ENCODE measurements at places on chromosomes 4 and X.
A peak's percentile ranks its signal among the peaks of the same experiment; 100 is the strongest.

- DNase-seq = no peak
Measured at GRCh38 chr4:824461-825062, 1.4 kb downstream of the CPLX1 start.

GRCh38 chrX:37993837-37994619, 12.3 kb upstream of the SYTL5 start:
- no peak for DNase-seq

DNA sequence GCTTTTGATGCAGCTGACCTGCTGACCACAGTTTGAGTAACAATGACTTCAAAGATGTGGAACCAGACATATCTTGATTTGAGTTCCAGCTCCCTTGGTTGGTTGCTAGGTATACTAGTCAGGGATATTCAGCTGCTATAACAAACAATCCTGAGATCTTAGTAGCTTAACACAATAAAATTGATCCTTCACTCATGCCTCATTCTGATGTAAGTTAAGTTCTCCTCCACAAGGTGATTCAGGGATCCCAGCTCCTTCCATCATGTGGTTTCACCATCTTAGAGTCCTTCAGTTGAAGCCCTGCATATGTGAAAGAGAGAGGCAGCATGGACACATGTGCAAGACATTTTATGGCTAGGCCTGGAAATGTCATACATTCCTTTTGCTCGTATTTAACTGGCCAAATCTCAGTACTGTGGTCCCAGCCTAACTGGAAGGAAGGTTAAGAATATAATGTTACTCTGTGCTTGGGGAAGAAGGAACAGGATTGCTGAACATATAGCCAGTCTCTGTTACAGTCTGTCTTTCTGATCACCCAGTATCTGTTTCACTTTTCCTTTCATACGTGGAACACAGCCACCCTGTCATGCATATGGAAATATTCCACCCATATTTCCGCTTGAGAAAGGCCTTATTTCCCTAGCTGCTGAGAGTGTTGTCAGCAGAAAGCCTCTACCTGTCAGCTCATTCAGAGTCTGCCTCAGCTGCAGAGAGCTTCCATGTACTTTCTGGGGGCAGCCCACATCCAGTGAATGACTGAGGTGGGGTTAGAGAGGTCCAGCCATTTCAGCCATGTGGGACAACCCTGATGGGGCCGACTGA, 7.1 kb downstream of the SMIM9 start:
- DNase-seq = no peak

- DNase-seq = no peak
Measured at GRCh38 chrX:10931976-10932375, 179.2 kb upstream of the HCCS start.

- no peak for DNase-seq
Measured at GRCh38 chr4:102390438-102390837, 45.2 kb upstream of the SLC39A8 start.

DNA sequence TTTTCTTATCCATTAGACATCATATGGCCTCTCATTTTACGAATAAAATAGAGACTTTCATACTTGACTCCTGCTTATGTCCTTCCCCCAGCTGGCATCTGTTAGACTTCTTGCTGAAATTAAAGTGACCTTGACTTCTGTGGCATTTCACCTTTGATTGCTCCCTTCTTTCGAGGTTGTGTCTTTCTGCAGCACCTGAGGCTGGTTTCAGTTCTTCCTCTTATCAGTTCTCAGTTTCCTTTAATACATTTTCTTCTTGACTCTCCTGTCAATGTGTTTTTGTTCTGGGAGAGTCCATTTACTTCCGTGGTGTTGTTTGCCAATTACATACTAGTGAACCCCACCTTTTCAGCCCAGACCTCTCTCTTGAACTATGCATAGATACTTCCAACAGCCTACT, 81.6 kb downstream of the RBPJ start:
- DNase-seq = no peak

GRCh38 chrX:153778684-153779101, 2.1 kb upstream of the SRPK3 start:
- DNase-seq = no peak

DNA sequence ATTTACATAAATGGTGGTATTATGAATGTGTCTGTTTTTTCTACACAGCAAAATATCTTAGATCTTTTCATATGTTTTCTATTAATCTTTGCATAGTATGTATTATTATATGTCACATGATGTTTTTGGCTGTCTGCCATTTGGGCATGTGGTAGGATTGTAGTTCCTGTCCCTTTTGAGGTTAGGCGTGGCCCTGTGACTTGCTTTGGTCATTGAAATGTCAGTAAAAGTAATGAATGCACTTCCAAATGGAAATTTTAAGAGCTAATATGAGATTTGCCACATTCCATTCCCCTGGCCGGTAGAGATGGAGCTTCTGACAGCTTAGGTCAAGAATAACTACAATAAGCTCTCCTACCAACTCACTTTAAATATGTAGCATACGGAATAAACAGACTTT, 45.1 kb downstream of the JADE3 start:
- DNase-seq = no peak

- DNase-seq = no peak
Measured at GRCh38 chrX:11952176-11952720, 186.0 kb upstream of the FRMPD4 start.

GRCh38 chr4:90299373-90299772, 172.2 kb downstream of the CCSER1 start:
- DNase-seq = no peak

GRCh38 chrX:120456973-120457372, 12.1 kb downstream of the LAMP2 start:
- no peak for DNase-seq

DNA sequence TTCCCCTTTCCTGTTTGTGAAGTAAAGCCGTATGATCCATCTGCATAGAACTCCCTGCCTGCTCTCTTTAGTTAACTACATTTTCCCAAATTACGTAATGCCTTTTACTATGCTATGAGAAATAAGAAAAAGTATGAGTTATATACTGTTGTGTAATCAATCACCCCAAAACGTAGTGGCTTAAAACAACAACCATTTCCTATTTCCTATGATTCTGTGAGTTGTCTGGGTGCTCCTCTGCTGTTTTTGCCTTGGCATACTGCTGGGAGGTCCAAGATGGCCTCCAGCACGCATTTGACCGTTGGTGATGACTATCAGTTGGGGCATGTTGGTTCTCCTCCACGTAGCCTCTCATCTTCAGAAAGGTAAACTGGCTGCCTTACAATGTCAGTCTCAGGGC, 39.8 kb downstream of the BBS12 start:
- no peak for DNase-seq

- no peak for DNase-seq
Measured at GRCh38 chrX:18949291-18949943, 34.5 kb downstream of the PHKA2 start.

DNA sequence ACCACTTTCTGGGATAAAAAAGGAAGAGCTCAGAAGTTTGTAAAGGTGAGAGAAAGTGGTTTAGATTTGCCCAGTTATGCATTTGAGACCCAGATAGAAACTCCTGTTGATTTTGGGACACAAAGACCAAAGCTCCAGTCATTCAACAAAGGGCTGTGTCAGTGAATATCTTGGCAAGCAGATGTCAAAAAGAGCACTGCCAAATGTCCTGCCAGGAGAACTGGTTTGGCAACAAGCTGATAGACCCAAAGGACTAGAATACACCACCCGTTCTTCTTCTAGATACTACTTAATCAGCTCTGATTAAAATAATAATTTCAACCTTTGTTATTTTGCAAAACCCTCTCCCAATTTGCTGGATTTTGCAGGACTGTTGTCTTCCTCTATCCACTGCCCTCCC, 121.4 kb downstream of the NHS start:
- no peak for DNase-seq

- no peak for DNase-seq
Measured at GRCh38 chrX:18026166-18026565, 165.1 kb upstream of the RAI2 start.

GRCh38 chr4:576245-576821, at the start of gene TMEM271:
Gene TMEM271 (minus strand): TSS chr4:576295. CDS start chr4:576062, 233 bp downstream.
- no peak for DNase-seq

GRCh38 chr4:78721747-78722146, 54.4 kb upstream of the BMP2K start:
- no peak for DNase-seq

GRCh38 chr4:24089851-24090534, 200.1 kb upstream of the PPARGC1A start:
- no peak for DNase-seq

DNA sequence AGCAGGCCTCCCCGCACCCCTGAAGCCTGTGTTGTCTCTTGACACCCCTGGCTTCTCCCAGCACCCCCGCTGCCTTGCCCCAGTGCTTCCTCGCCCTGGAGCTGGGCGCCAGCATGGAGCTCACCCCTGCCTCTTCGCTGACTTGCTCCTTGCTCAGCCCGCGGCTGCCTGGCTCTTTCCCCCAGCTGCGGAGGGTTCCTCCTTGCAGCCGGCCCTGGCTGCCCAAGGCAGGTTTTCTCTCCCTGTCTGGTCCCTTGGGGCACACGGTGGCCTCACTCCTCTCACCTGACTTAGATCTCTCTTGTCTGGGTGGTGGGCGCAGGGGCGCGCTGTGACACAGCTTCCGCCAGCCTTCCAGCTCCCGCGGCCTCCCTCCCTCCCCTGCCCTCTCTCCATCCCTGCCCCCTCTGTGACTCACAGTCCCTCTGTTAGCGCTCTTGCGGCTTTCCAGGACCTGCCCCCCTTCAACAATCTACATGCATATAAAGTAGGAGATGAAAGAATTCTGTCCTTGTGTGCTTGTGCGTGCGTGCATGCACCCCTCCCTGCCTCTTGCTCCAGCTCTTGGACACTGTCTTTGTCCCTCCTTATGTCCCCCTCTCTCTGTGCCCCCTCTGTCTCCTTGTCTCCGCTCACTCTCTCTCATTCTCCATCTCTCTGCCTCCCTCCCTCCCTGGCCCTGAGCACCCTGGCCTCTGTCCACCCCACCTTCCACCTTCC, 2.2 kb downstream of the PLXNB3 start:
- peak; percentile 25 for DNase-seq

DNA sequence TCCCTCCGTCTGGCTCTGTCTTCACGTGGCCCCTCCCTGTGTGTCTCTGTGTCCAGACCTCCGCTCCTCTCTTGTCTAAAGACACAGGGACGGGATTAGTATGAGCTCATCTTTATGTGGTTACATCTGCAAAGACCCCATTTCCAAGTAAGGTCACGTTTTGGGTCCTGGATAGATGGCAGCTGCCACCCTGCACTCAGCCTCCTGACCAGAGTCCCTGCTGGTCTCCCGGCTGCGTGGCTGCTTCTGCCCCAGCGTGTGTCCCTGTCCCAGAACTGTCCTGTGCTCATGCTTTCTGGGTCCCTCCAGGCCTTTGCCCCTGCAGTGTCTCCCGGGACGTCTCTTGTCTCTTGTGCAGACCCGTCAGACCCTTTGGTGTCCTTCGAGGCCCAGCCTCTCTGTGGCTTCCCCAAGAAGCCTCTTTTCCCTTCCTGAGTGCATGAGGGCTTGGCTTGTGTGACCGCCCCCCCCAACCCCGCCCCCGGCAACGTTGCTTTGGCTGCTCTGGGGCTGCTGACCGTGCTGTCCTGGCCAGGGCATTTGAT, 107.3 kb downstream of the PSAPL1 start:
- DNase-seq = no peak

DNA sequence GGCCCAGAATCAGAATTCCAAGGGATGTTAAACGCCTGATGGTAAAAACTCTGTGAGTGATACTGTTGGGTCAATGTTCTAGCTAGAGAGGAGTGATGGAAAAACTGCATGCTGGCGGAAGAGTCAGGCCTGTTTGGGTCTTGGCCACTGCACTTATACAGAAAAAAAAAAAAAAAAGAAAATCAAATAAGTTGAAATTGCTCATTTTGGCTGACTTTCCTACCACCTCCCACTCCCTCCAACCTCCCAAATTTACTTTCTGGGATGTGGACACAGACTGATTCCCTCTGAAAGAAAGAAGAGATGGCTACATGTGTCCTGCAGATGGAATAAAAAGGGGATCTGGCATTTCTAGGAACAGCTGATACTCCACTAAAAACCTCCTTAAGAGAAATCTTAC, 234.1 kb upstream of the GIMD1 start:
- no peak for DNase-seq

DNA sequence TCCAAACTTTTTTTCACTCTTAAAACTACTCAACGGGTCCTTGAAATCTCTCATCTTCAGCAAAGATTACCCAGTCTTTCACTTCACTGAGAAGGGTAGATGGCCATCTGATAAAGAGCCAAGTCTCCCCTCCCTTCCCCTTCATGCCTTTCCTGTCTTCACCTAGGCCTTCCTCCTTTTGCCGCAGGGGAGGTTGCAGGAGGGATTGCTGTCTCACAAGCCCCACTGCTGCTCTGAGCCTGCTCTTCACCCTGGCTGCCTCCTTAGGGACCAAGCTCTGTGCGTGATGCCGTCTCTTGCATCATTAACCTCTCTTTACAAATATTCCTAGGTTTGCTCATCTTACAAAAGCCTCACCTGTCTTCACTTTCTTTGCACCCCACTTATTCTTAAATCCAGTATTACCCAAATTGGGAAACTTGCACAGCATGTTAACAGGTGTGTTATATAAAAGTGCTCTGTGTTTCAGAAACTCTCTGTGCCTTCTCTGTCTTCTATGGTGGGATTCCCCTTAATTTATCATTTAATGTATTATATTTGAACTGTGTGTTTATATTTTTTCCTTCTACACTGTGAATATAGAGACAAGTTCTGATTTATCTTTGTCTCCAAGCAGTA, 3.8 kb downstream of the ZFX start:
- no peak for DNase-seq

DNA sequence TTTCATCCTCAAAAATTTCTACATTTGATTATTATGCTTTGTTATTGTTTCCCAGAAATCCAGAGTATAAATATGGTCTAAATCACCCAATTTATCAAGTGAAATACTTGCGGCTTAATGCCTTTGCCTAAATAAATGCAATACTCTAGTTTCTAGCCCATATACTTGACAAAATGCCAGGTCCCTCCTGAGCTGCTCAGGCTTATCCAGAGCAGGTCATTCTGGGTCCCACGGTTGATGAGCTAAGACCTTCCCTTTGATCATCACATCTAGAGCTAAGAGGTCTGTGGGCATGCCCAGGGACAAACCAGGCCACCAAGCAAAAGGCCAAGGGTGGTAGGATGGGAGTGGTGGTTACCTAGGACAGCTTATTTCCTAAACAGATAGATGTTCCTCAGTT, 180.1 kb downstream of the SMIM20 start:
- DNase-seq = no peak

DNA sequence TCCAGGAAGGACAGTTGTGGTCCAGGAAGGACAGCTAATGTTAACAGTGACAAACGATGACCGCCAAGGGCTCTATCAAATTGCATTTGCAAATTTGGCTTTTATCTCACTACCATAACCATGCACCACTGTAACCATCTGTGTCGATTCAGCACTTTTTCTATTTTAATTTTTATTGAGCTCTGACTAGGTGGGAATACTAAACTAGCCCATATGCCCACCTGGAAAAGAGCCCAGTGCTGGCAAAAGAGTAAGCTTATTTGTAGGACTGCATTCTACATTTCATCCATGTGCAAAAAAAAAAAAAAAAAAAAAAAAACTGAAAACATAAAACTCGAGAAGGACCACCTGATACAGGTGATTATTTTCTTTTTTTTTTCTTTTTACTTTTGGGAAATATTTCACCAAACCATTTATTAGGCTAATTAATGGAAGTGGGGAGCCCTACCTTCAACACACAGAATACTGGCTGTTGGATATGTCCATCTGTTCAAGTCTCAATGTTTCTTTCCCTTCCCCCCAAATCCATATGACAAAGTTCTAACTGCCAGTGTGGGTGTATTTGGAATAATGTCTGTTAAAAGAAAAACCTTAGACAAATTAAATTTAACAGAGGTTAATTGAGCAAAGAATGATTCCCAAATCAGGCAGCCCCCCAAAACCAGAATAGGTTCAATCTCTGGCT, 99.5 kb upstream of the MXRA5 start:
- no peak for DNase-seq

Measured in activated T-cell treated with anti-CD3 and anti-CD28 coated beads for 4 hours (primary cell).